NCI-H1694 treated with DMSO at 0.1 percent for 48 hours (cell line): ENCODE measurements at places on chromosomes 6 and 20.

- DNase-seq: no peak
Measured at GRCh38 chr6:75318900-75319299, 34.3 kb upstream of the TMEM30A start.

DNA sequence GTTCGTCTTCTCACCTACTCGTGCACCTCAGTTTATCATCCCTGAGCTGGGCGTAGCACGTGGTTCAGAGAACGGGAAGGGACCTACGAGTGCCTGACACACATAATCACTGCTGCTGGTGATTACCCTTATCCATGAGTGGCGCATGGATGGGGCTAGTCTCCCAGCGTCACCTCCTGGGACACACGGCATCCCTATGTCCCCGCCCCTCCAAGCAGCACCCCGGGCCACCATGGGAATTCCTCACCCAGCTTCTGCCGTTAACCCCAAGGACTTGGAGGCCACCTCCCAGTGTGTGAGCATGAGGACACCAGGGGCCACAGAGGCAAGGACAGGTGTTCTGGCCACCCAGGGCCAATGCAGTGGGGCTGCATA lies 9.8 kb downstream of the CHRNA4 start:
- no peak for DNase-seq

DNA sequence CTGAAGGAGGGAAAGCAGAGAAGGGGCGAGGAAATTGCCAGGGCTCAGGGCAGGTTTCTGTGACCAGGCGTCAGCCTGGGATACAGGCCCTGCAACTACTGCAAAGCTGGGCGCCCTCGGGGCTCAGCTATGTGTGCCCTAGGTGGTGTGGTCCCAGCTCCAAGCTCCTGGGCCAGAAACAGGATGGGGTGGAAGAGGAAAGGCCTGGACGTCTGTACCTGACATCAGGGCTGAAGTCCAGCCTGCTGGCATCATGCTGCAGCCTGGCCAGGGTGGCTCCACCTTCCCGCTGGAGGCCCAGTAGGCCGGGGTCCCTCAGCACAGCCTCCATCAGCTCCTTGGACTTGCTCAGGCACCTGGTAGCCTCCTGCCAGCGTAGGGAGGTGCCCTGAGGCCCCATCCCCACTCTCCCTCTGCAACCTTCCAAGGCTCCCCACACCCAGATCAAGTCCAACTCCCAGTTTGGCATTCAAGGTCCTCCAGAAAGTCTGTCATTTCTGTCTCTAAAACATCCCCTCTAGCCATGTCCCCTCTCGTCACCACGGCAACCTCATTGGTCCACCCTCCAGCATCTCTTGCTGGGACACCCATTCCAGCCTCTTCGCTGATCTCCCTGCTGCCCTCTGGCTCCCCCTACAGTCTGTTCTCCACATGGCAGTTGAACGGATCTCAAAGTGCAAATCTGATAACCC lies 38.2 kb downstream of the KIAA1755 start:
- DNase-seq: peak; percentile 23

DNA sequence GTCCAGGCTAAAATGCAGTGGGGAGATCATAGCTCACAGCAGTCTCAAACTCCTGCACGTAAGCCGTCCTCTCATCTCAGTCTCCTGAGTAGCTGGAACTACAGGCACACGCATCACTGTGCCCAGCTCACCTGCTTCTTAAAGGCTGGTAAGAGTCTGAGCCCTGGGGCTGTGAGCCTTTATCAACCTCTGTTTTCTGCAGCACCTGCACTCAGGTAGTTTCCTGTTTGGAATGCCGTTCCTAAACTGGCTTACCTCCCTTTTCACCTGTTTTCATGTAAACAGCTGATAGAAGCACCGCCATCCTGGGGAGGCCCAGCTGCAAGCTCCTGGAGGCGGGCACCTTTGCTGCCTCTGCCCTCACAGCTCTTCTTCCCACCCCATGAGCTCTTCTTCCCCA lies 45.4 kb downstream of the SLC24A3 start:
- DNase-seq: no peak

DNA sequence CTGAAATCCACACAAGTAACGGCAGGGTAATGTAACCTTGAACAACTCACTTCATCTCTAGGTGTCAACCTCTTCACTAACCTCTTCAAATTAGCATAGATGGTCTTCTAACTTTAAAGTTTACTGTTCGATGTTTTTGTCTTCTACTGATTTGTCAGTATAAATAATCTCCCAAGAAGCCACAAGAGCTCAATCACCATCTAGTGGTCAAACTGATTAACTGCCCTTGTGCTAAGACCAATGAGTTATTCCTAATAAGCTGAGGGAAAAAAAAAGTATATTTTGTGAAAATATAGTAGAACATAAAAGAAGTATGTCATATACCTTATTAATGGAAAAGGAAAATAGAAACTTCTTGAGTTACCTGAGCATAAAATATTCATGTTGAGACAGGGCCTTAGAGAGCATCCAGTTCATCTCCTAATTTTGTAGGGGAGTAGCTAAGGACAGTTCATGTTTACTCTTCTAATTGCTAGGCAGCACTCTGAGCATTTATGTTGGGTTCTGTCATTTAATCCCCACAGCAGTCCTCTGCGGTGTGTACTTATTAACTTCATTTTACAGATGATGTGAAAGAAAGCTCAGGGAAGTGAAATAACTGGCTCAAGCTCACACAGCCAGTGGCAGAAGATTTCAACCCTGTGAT lies 317.1 kb downstream of the ESR1 start:
- peak; percentile 1 for DNase-seq

DNA sequence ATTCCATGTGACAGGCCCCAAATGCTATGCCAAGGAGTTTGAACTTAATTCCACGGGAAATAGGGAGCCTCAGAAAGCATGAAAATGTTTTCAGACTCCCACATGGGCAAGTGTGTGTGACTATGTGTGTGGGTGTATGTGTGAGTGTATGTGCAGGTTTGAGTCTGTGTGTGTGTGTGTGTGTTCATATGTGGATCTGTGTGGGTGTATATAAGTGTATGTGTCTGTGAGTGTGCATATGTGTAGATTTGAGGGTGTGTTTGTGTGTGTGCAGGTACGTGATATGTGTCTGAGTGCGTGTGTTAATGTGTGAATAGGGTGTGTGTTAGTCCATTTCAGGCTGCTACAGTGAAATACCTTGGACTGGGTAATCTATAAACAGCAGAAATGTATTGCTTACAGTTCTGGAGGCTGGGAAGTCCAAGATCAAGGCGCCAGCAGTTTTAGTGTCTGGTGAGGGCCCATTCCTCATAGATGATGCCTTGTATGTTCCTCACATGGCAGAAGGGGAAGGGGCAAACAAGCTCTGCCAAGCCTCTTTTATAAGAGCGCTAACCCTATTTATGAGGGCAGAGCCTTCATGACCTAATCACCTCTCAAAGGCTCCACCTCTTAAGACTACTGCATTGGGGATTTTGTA lies 181.1 kb upstream of the TAB2 start:
- no peak for DNase-seq

GRCh38 chr6:43965628-43966373 lies 161.5 kb downstream of the MRPL14 start:
- DNase-seq: no peak

DNA sequence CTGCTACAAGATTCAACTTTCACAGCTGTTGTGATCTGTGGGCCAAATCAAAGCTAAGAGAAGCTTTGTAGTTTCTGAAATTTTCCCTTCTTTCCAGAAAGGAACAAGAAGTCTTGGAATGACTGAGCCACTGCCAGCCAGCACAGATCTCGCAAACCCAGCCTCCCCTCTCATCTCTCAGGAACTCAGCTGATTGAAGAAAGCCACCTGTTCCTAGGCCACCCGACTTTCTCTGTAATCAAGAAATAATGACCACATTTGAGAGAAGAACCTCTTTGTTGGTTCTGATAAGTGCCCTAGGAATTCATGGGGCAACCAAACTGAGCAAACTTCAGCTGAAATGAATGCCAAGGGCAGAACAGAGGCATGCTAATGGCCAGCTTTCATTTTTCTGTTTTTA lies 61.7 kb downstream of the HDGFL1 start:
- DNase-seq: no peak

- no peak for DNase-seq
Measured at GRCh38 chr20:58469616-58470015, 45.6 kb downstream of the APCDD1L start.
